A549 treated with CpdA at 1 μM for 4 hours (cell line): ENCODE measurements at places on chromosomes 4 and X. TPM values are rescaled to one million over a fixed set of nuclear protein-coding genes. Genes with fewer than 3 reads are reported as not detected.

Gene DSPP
- not detected in 5 replicates for total RNA-seq

Gene TSPAN6
- 36.5 to 44.1 TPM (median 39.5 TPM) in 5 replicates for total RNA-seq

Gene RXFP1
- total RNA-seq, result not detected in 5 replicates

Gene NSG1
- total RNA-seq, result 0.60 to 0.98 TPM (median 0.90 TPM) in 5 replicates
